ENCODE measurements at places on chromosomes 7 and 10. TPM values are rescaled to one million over a fixed set of nuclear protein-coding genes. Genes with fewer than 3 reads are reported as not detected.

IFIT1B gene
- not detected for total RNA-seq

MALRD1 gene
- not detected for total RNA-seq

ASB15 gene
- not detected for total RNA-seq

FOXI2 gene
- not detected for total RNA-seq

CFAP70 gene
- 0.42 TPM for total RNA-seq

SAMD9 gene
- 7.5 TPM for total RNA-seq

CALHM1 gene
- total RNA-seq: not detected

CTAGE15 gene
- 1.6 TPM for total RNA-seq

CFAP46 gene
- total RNA-seq: 0.79 TPM

DLG5 gene
- 36.6 TPM for total RNA-seq

GRID1 gene
- total RNA-seq: not detected

TSPAN12 gene
- 2.9 TPM for total RNA-seq

PON1 gene
- not detected for total RNA-seq

LIPK gene
- total RNA-seq: 1.4 TPM
